AML-193 (cell line): ENCODE measurements at places on chromosomes 5 and 9.

- peak; percentile 2 for DNase-seq
Measured at GRCh38 chr5:73694089-73694488, 68.1 kb downstream of the ARHGEF28 start.

GRCh38 chr9:134768332-134768708 lies 112.3 kb upstream of the FCN2 start:
- DNase-seq, result no peak

DNA sequence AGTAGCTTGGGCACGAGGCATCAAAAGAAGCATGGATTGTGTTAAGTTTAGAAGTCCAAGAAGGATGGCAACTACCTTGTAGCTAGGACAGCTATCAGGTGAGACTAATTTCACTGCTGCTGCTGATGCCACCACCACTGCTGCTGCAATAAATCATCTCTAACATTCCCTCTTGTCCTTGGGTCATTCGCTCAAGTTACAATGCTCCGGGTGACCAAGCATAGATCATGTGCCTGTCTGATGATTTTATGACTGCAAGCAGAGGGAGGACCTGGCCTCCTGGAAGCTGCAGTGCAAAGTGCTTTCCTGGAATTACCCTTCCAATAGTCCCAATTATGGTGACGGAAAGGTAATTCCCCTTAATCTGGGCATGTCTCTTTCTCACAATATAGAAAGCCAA lies 334.4 kb downstream of the PRELID2 start:
- DNase-seq, result no peak

DNA sequence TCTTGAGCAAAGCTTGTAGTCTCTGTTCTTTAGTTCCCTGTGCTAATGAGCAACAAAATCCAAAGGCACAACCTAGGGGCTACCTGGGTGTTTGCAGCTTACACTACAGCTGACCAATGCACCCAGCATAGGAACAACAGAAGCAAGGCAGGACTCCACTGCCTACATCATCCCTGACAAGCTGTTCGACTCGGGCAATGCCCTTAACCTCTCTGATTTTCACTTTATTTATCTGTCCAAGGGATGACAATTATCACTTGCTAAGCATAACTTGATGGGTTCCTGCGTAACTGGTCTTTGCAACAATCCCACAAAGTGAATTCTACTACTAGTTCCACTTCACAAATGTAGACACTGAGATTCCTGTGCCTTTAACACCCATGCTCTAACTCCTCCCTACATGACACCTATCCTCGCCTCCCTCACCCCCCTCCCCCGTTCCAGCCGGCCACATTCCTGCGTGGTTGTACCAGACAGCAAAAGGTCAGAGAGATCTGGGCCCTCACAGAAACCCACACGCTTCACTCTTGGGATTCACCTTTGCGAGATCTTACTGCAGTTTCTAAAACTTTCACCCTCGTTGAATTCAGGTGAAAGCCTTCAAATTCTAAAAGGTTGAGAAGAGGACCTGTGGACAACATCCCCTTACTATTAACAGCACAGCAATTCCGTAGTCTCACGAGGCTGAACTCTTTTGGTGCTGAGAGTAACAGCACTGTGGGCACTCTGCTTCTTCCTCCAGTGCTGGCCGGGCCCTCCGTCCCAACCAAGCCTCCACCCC lies 995 bp downstream of the IPPK start:
- DNase-seq, result peak; percentile 8

DNA sequence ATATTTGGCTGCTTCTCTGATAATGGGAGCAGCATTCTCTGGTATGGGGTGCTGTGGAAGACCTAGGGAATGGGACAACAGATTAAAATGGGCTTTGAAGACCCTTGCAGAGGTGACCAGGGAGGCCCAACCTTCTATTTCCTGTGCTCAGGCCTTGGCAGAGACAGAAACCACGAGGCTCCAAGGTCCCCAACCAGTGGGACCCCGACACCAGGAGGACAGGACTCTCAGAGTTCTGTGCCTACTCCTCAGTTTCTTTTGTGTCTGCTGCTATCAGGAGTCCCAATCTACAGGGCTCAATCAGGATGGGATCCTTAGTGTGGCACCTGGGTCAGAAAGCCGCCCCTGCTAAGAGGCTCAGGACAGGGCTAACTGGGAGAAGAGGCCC lies 29.3 kb downstream of the CSF2 start:
- no peak for DNase-seq
